ENCODE measurements at places on chromosomes 5 and 9. TPM values are rescaled to one million over a fixed set of nuclear protein-coding genes. Genes with fewer than 3 reads are reported as not detected.

GBA2 gene
- total RNA-seq: 36.6 TPM

DDX41 gene
- 96.0 TPM for total RNA-seq

PCDHB2 gene
- 0.34 TPM for total RNA-seq

DAB2IP gene
- total RNA-seq: 10.3 TPM

RASGRF2 gene
- 1.0 TPM for total RNA-seq

PCDHA6 gene
- total RNA-seq: under 0.01 TPM

ZBED3 gene
- total RNA-seq: 0.68 TPM

PLPP7 gene
- total RNA-seq: not detected

PDZD2 gene
- total RNA-seq: 11.5 TPM

LIFR gene
- total RNA-seq: 7.7 TPM
